ENCODE measurements at places on chromosomes 13 and 19. TPM values are rescaled to one million over a fixed set of nuclear protein-coding genes. Genes with fewer than 3 reads are reported as not detected.
A peak's percentile ranks its signal among the peaks of the same experiment; 100 is the strongest.

- no peak for DNase-seq
- H3K4me1 ChIP-seq = no peaks in the 10 kb centered on the region
- H3K36me3 ChIP-seq = no peaks in the 10 kb centered on the region
Measured at GRCh38 chr13:41995946-41996345, 35.0 kb upstream of the VWA8 start.

- H3K36me3 ChIP-seq = peaks cover 10% of the 10 kb centered on the region
- no peaks in the 10 kb centered on the region for H3K4me1 ChIP-seq
- no peaks in the 10 kb centered on the region for H3K27me3 ChIP-seq
- DNase-seq = no peak
- H3K27ac ChIP-seq = no peak overlapping the region
- no peak overlapping the region for H3K4me3 ChIP-seq
Measured at GRCh38 chr19:10133596-10133995, 13.9 kb upstream of the EIF3G start.

- DNase-seq = peak; percentile 8
- no peaks in the 10 kb centered on the region for H3K27me3 ChIP-seq
- no peaks in the 10 kb centered on the region for H3K4me1 ChIP-seq
- H3K4me3 ChIP-seq = no peak overlapping the region
Measured at GRCh38 chr13:52061587-52061986, 37.1 kb downstream of the UTP14C start.

The FCGBP gene
- total RNA-seq = 42.4 TPM

DNA sequence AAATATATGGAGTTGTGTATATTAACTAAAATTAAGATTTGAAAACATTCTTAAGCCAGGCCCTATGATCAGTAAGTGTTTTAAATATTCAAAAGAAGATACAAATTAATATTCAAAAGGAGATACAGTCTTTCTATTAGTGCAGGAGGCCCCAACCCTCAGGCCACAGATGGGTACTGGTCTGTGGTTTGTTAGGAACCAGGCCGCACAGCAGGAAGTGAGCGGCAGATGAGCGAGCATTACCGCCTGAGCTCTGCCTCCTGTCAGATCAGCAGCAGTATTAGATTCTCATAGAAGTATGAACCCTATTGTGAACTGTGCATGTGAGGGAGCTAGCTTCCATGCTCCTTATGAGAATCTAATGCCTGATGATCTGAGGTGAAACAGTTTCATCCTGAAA, 232.9 kb downstream of the FOXO1 start:
- H3K27me3 ChIP-seq = no peaks in the 10 kb centered on the region
- H3K36me3 ChIP-seq = no peaks in the 10 kb centered on the region
- DNase-seq = no peak
- no peak overlapping the region for H3K4me3 ChIP-seq
- no peak overlapping the region for H3K27ac ChIP-seq
- no peaks in the 10 kb centered on the region for H3K4me1 ChIP-seq

The DMKN gene
- 80.5 TPM for total RNA-seq

DNA sequence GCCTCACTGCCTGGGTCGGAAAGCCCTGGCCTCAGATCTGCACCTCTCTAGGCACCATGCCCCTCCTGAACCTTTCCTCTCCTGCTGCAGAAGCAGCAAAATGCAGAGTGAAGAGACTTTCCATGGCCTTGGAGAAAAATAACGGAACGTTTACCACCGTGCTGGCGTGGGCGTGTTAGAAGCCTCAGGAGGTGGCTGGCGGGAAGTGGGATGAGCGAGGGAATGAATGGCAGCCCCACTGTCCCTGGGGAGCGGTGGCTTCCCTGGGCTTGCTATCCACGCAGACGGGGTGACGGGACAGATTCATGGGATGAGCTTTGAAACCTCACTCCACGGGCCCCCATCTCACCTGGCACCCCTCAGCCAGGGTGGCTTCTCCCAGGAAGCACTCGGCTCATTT, 4.3 kb downstream of the TEX29 start:
- no peak overlapping the region for H3K4me3 ChIP-seq
- no peaks in the 10 kb centered on the region for H3K36me3 ChIP-seq
- no peaks in the 10 kb centered on the region for H3K4me1 ChIP-seq
- H3K27ac ChIP-seq = no peak overlapping the region

- H3K4me3 ChIP-seq = no peak overlapping the region
- no peaks in the 10 kb centered on the region for H3K36me3 ChIP-seq
- no peaks in the 10 kb centered on the region for H3K4me1 ChIP-seq
Measured at GRCh38 chr19:54506079-54506478, 3.4 kb downstream of the LAIR2 start.

- H3K4me3 ChIP-seq = no peak overlapping the region
- DNase-seq = no peak
- no peaks in the 10 kb centered on the region for H3K4me1 ChIP-seq
- no peaks in the 10 kb centered on the region for H3K36me3 ChIP-seq
- no peak overlapping the region for H3K27ac ChIP-seq
Measured at GRCh38 chr13:47168066-47168465, 271.2 kb upstream of the HTR2A start.

DNA sequence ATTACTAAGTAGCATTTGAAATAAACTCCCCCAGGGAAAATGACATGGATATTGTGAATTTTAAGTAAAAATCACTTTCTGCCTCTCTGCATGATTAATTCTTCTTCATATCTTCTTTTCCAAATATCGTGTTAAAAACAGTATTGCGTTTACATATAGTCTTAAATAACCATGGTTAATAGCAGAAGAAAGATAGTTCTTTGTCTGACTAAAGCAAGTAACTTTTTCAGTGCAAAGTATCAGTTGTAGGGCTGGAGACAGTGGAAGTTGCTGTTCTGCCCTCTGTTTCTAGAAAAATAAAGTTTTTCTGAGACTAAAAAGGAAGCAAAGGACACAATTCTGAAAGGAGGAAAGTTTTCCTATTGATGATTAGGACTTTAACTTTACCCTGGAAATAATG, 330.2 kb downstream of the NDFIP2 start:
- H3K27me3 ChIP-seq = no peaks in the 10 kb centered on the region
- DNase-seq = no peak
- H3K27ac ChIP-seq = no peak overlapping the region
- H3K4me1 ChIP-seq = no peaks in the 10 kb centered on the region
- H3K36me3 ChIP-seq = no peaks in the 10 kb centered on the region
- H3K4me3 ChIP-seq = no peak overlapping the region

The ZNF121 gene
- 31.6 TPM for total RNA-seq

DNA sequence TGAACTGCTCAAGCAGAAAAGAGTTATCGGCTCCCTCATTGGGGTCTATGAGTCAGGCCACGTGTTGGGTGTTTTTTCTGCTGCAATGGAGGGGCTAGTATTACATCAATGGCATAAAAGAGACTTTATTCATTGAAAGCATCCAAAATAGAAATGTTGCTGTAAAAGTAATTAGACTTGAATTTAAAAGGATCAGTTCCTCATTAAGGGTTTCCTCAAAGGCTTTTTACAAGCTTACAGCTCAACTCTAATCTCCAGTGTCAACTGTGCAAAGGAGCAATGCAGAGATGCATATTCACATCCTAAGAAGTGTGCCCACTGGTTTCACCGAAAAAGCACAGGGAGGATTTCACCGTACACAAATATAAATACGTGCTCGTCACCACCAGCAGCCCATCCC, 300.3 kb downstream of the FOXO1 start:
- H3K36me3 ChIP-seq = no peaks in the 10 kb centered on the region
- no peak overlapping the region for H3K4me3 ChIP-seq
- no peaks in the 10 kb centered on the region for H3K27me3 ChIP-seq
- no peak for DNase-seq

DNA sequence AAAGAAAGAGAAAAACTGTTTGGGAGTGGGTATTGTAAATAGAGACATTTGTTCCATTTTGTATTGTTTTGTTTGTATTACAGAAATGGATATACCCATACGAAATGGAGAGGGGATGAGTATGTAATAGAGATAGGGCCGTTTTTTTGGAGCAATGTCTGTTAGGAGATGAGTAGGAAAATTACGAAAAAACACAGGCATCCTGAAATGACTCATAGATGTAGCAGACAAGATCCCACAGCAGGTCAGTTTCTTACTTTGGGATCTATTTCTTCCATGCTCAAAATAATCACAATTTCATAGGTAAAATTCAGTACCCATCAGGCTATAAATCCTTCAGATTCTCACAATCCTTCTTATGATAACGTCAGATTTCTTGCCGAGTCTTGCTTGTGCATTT, 779.4 kb upstream of the SLITRK1 start:
- H3K4me1 ChIP-seq = no peaks in the 10 kb centered on the region
- H3K36me3 ChIP-seq = no peaks in the 10 kb centered on the region
- no peak overlapping the region for H3K27ac ChIP-seq
- no peaks in the 10 kb centered on the region for H3K27me3 ChIP-seq
- no peak overlapping the region for H3K4me3 ChIP-seq
- no peak for DNase-seq

DNA sequence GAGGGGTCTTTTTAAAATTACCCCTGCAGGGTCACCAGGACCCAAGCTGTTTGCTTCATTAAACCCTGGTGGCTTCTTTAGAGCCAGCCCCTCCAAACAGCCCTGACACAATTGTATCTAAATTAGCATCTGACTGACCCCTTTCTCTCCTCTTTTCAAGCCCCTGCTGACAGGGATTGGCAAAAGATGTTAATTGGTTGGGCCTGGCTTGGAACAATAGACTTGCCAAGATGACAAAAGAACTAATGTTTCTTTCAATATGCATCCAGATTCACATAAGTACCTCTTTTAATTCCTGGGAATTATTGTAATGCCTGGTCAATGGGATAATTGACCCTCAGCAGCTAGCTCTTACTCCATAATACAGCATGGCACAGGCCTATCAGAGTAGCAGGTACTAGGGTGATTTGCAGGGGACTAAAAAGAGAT, 140.8 kb downstream of the SHISA2 start:
- H3K4me3 ChIP-seq = no peak overlapping the region
- H3K36me3 ChIP-seq = no peaks in the 10 kb centered on the region
- no peak for DNase-seq
- no peak overlapping the region for H3K27ac ChIP-seq

The APOC4 gene
- not detected for total RNA-seq

DNA sequence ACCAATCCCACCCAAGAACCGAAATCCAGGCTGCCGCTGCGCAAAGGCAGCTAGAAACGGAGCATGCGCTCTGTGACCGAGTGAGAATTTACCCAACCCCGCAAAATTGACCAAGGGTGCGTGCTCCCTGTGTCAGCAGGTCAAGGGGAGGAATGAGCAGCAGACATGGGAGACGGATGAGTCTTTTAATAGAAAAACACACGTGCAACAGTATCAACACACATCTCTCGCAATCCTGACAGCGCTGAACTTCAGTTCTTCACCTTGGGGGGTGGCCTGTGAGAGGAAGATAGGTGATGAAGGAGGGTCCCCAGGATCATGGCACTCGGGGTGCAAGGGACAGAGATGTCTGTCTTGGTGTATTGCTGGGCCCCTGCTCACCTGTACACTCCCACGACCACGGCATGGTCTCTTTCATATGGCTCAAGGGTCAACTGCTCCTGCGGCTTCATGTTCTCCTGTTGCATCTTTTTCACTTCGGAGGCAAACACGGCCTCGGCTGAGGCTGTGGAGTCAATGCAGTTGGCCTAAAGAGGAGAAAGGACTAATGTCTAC, 402 bp upstream of the DYRK1B start:
- H3K4me1 ChIP-seq = peaks cover 8% of the 10 kb centered on the region
- no peak for DNase-seq
- H3K27me3 ChIP-seq = no peaks in the 10 kb centered on the region
- peaks cover 17% of the 10 kb centered on the region for H3K36me3 ChIP-seq
- H3K4me3 ChIP-seq = peak overlapping the region; percentile 84

The ACER1 gene
- not detected for total RNA-seq

The CYP4F12 gene
- total RNA-seq = 50.9 TPM

DNA sequence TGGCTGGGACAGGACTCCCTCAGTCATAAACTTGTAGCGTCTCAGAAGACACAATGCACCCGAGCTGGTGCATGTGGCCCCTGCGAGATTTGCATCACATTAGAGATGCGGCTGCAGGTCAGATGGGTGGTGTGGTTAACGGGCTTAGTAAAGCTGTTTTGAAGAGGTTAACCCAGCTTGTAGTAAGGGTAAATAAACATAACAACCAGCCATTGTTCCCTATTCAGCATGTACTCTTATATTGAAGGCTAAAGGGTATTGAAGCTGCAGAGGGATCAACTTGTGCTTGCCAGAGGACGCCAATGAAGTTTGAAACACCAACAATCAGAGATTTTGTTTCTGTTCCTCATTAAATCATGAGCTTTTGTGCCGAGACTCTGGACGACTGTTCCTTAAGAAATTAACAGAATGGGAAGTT, 79.4 kb downstream of the ZIC5 start:
- no peak overlapping the region for H3K4me3 ChIP-seq
- H3K27ac ChIP-seq = no peak overlapping the region
- no peak for DNase-seq
- no peaks in the 10 kb centered on the region for H3K36me3 ChIP-seq
- H3K27me3 ChIP-seq = no peaks in the 10 kb centered on the region

GRCh38 chr13:44340508-44340907, 33.1 kb upstream of the SERP2 start:
- no peaks in the 10 kb centered on the region for H3K36me3 ChIP-seq
- no peak for DNase-seq

The PEAK3 gene
- 0.27 TPM for total RNA-seq
